Mesothelial cell of epicardium (in vitro differentiated cells): ENCODE measurements at places on chromosomes 2 and 18.
A peak's percentile ranks its signal among the peaks of the same experiment; 100 is the strongest.

DNA sequence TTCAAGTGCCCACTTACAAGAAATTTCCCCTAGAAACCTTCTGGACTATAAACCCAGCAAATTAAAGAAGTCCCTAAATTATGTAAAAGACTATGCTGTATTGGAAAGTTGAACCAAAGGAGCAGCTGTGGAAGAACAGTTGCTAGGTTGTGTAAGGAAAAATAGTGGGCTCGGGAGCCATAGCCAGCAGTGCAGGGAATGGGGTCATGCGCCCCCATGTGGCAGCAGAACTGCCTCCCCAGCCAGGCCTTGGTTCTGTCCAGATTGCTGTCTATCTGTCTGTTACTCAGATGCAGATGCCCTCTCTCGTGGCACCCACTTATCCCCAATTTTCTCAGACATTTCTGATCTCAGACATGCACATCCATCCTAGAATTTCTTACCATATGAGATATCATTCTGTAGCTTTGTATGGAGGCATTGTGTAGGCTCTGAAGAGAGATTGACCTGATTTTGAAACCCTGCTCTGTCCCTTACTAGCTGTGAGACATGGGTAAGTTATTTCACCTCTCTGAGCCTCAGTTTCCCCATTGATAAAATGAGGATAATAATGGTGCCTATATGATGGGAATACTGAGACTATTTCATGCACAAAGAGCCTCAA lies 258.3 kb downstream of the SS18 start:
- peak; percentile 70 for DNase-seq

- DNase-seq, result no peak
Observed at GRCh38 chr18:46555213-46555612, 101.8 kb downstream of the LOXHD1 start.

DNA sequence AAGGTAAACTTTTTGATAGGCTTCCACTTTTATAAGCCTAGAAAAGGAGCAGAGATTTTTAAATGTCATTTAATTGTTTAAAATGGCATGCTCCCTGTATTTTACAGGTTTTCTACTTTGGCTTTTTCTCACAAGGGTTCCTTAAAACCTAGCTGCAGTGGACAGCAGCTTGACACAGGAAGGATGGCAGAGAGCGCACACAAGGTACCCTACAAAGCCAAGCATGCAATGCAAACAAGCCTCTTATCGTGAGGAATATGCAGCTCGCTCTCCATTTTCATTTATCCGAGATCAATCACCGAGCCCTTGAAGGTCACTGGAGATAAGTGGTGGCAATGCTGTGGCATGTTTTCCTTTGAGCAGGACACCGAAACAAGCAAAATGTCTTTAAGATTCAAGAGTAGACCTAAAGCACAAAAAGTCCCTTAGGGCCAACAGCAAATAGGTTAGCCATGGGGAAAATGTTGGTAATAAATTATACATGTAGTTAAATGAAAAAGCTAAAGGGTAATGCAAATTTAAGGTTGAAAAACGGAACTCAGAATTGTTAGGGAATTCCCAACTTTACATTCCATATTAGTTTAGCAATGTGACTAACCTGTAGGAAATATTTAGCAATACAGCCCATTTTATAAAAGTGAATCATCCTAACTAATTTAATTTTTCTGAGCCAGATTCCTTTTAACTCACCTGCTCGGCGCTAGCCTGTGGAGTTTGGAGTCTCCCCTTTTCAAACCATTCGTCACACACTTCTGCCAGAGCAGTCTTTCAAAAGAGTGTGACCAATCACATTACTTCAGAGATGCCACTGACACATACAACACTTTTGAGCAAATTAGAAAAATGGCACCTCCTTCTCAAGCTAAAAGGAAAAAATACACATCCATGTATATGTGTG lies 337.9 kb upstream of the PKDCC start:
- DNase-seq, result no peak

GRCh38 chr2:238122287-238123217 lies 15.9 kb upstream of the KLHL30 start:
- no peak for DNase-seq

DNA sequence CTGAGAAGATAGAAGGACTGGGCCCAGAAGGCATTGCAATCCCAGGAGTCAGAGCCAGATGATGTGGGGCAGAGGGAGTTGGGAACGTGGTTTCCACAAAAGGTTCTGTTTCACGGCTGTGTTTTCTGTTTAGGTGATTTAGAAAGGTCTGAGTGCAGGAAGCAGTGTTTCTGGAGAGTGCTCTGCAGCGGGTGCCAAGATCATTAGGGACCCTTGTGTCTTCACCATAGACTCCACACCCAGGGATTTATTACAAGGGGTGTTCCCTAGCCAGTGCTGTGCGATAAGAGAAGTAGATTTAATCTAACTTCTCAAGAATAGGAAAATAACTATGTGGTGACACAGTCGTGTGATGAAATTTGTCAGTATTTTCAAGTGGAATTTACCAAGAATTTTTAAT lies 221.1 kb upstream of the TPO start:
- no peak for DNase-seq

GRCh38 chr2:5713101-5713500 lies 20.9 kb downstream of the SOX11 start:
- no peak for DNase-seq
